ENCODE measurements at places on chromosomes 11 and 22.
A peak's percentile ranks its signal among the peaks of the same experiment; 100 is the strongest.

DNA sequence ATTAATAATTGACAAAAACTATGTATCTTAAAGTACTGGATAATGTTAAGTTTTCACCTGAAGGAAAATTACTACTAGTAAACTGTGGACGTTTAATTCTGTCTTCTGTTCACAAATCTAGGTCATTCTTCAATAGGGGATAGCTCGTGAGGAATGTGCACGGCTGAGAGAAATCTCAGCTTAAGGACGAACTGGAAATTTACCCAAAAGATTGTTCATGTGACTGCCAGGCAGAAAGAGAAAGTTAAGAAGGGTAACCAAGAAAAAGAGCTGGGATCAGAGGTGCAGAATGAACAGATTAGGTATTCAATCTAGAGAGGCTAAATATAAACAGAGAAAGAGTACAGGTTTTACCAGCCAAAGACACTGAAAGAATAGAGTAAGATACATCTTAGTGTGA lies 245.3 kb downstream of the CASP12 start:
- DNase-seq, result no peak

GRCh38 chr11:73660497-73661034 lies 14.2 kb downstream of the PLEKHB1 start:
- DNase-seq, result no peak

DNA sequence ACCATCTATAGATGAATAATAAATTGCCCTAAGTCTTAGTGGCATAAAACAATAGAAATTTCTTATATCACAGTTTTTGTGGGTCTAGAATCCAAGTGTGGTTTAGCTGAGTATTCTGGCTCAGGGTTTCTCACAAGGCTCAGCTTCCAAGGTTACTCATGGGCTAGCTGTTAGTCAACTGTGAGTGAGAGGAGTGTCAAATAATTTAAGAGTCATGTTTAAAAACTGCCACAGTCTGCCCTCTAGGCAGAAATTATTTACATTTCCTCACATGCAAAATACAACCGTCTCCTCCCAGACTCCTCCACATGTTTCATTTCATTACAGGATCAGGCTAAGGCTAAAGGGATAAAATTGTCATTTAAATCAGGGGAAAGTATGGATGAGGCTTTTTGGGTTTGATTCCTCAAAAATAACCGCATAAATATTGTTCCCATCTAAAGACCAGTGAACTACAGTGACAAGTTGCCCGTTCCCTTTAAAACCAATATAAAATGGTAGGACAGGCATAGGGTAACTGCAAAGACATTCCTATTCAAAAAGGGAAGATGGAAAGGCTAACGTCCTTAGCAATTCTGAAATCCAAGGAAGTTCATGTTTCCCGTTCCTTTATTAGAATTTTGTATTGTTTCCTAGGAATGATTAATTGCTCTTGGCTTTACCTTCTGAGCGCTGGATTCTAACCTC lies 324.3 kb downstream of the DYNC2H1 start:
- DNase-seq, result peak; percentile 66

DNA sequence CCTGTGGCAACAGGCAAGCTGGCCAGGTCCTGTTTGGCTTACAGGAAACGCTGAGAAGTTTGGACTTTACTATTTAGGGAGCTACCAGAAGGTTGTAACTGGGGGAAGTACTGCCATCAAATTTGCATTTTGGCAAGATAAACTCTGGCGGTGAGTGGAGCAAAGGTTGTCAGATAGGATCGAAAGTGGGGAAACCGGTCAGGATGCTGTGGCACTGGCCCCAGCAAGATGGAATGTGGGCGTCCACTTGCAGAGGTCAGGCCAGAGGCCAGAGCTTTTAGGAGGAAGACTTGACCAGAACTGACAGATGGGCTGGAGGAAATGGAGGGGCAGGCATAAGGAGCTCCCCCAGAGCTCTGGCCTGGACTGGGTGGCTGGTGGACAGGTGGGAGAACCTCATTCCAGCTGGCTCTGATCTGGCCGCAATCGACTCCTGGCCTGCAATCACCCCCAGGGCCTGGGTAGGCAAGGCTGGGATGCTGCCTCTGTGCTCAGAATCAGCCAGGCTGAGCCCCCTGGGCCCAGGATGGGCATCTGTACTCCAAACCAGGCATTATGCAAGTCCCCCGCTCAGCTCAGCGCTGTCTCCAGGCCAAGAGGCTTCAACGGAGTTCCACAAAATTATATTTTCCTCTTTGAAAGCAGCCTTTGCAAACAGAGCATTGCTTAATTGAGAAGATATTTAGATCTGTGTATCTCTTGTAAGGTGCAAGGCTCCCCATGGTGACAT lies 178.3 kb upstream of the NECTIN1 start:
- no peak for DNase-seq
